ENCODE measurements at places on chromosomes 13 and 19.

DNA sequence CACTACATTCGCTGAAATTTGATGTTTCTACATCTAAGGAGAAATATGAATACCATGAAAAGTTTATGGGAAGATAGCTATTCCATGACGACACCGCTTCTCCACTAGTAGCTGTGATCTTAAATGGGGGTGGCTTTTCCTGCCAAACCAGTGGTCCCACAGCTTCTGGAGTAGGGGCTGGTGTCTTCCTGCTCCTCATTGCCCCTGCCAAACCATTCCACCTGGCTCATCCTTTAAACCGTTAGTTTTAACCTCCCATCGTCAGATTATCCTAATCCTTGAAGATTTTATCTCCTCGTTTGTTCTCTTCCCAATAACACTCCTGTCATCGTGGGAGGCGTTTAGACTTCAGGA lies 568 bp upstream of the ZNF230 start:
- no peak for DNase-seq

DNA sequence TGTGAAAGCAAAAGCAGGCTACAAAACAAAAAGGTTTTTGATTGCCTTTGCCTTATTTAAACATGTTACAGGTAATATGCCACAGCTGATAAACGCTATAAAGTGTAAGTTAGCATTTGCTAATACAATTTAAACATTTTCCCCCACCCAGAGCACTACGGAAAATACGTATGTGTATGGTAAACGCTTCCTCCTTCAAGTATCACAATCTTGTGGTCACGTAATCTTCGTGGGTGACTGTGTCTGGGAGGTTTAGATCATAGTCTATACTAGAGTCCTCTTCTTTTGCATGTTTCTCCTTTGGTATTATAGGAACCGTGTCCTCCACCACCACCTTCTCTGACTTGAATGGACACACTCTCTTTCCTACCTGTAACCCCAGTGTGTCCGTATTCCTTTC lies 38.1 kb upstream of the POSTN start:
- no peak for DNase-seq

DNA sequence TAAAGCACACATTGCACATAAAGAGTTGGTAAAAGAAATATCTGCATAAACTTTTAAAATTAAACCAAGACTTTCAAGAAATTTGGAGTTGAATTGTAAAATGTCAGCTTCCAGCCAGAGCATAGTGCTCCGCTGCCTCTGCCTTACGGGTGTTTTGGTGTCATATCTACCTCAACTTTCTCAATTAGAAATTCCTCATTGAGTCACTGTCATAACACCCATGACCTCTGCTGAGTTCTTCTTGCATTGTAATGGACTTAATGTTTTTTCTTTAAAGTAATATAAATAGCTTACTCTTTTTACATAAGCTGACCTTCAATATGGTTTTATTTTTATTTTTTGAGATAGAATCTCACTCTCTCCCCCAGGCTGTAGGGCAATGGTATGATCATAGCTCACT lies 551.0 kb upstream of the NBEA start:
- DNase-seq: no peak

DNA sequence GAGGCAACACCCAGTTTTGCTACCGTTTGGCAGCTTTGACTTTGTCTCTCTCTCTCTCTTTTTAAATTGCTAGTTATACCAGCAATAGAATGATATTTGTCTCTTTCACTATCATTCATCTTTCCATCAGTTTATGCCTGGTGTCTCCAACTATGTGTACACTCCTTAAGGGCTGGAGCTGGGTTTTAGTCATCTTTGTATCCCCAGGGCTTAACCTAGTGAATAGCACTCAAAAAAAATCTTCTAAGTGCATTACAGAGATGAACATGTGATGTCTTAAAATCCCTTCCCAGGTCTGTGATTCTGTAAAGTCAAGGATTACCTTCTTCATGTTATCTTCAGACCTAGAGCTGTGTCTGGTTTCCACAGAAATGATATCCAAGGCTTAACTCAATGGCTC lies 7.8 kb upstream of the UBL3 start:
- DNase-seq: no peak

- no peak for DNase-seq
These were observed 71.7 kb downstream of the POSTN start for GRCh38 chr13:37526710-37527473.

- DNase-seq: no peak
These were observed 60.7 kb downstream of the DOCK9 start for GRCh38 chr13:98917116-98917515.

DNA sequence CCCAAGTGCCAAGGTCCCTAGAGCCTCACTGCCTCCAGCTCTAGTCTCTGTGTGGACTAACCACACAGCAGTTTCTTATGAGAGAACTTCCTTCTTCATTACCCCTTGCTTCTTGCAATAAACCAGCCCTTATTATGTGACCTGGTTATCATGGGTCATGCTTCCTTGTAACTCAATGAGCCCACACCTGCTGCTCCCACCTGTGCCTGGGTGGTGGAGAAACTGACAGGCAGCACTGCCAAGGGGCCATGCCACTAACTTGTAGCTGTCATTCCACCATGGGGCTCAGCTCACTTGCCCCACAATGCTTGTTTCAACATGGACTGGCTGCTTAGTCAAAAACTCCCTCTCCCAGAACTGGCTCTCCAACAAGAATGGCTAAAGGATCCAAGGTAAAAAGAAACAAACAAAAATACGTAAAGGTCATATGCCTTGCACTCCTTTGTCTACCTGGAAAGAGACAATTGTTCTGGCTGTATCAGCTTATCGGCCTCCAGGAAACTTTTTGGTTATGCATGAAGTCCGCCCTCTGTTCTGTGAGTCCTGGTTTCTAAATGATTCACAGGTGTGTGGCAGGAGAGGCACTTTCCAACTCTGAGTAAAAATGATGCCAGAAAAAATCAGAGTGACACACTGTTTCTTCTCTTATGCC lies 446.4 kb downstream of the COG6 start:
- DNase-seq: no peak

DNA sequence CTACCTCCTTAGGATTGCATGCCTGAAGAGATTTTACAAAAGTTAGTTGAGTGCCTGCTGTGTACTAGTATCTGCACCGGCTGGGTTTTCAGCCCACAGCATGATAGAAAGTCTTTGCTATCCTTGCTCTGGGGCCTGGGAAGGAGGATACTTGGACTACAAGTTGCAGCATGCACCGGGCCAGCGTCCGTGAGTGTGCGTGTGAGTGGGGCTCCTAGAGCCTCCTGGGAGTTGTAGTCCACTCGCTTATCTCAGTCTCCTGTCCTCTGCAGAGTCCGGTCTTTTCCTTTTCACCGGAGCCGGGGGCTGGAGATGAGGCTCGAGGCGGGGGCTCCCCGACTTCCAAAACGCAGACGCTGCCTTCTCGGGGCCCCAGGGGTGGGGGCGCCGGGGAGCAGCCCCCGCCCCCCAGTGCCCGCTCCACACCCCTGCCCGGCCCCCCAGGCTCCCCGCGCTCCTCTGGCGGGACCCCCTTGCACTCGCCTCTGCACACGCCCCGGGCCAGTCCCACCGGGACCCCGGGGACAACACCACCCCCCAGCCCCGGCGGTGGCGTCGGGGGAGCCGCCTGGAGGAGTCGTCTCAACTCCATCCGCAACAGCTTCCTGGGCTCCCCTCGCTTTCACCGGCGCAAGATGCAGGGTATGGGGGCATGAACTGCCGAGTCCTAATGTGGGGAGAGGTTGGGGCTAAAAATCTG lies 20.6 kb downstream of the BRSK1 start:
- no peak for DNase-seq

GRCh38 chr13:45332036-45332830 lies 8.8 kb downstream of the TPT1 start:
- DNase-seq: no peak

DNA sequence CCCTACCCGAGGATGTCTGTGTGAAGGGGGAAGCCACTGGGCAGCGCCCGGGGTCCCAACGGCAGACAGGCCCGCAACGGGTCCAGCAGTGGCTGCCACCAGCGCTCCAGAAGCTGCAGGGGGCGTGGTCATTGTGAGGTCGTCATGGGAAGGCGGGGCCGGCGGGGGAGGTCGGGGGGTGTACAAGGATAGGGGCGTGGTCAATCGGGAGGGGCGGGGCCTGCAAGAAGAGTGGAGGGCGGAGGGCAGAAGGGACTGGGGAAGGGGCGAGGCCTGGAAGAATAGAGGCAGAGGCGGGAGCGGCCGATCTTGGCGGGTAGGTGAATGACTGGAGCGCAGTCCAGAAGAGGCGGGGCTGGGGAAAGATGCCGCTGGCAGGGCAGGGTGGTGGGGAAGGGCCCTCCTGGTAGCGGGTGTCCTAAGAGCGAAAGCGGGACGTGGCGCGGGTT lies 4.4 kb downstream of the FUZ start:
- DNase-seq: peak; percentile 13

GRCh38 chr13:57673197-57673596 lies 41.7 kb downstream of the PCDH17 start:
- DNase-seq: no peak

- no peak for DNase-seq
These were observed 18.0 kb downstream of the ZNF91 start for GRCh38 chr19:23377276-23377675.

DNA sequence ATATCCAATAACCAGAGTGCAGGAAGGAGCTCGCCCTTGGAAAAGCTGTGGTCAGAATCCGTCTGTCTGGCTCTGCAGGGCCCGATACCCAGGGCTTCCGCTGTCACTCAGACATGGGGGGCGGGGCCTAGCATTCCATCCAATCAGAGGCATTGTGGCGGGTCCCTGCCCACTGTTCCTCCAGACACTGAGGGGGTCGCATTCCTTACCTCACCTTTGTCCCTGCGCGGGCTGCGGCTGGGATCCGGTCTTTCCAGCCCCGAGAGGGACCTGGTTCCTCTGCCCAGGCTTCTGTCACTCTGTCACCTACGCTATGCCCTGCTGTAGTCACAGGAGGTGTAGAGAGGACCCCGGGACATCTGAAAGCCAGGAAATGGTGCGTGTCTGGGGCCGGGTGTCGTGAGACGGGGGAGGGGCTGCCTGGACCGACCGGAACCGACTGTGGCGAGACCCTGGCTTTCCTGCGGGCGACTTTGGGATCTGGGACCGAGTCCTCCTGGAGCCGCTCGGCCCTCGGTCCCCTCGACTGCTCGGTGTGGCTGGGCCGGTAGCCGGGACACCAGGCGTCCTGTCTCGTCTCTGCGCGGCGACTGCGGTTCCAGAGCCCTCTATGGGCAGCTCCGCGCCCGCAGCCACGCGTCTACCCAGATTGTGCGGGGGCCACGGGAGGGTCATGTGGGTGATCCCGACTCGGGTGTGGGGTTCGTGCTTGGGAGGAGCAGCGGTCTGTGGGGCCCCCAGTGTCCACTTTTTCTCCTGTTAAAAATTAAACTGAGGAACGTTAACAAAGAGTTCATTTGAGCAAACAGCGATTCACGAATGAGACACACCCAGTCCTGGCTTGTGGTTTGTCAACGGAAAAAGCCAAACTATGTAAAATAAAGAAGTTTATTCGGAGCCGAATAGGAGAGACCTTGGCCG lies at the start of gene ZNF69:
Gene ZNF69 (plus strand): TSS at position 172 of the 921 bp plus-strand sequence. CDS start 142 bp downstream, at position 314.
- no peak for DNase-seq

GRCh38 chr13:20270163-20270865 lies 38.2 kb upstream of the GJB6 start:
- no peak for DNase-seq

DNA sequence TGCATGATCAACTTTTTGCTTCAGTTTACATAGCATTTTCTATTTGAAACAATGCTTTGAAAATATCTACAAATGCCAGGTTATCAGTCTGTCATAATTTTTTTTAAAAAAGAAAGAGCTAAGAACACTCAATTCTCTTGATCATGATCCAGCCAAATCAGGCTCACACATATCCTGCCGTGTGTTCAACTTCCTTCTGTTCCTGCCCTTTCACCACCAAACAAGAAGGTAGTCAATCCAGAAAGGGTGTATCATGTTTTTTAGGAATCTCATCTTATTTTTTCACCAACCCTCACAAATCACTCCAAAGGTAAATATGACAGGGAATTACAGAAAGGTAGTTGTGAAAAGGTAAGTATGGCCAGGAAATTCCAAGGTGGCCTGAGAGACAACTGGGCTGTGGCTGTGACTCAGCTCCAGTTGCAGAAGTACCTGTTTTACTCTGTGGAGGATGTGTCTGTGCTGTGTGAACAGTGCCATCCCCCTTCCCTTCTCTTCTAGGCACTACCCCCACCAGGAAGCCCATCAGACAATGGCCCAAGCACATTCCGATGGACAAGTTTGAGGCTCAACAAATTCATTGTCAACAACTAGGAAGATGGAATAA lies 138.8 kb upstream of the GJB6 start:
- no peak for DNase-seq

GRCh38 chr13:98155475-98156109 lies 12.7 kb downstream of the FARP1 start:
- no peak for DNase-seq

GRCh38 chr13:76833441-76833954 lies 52.7 kb downstream of the KCTD12 start:
- no peak for DNase-seq

DNA sequence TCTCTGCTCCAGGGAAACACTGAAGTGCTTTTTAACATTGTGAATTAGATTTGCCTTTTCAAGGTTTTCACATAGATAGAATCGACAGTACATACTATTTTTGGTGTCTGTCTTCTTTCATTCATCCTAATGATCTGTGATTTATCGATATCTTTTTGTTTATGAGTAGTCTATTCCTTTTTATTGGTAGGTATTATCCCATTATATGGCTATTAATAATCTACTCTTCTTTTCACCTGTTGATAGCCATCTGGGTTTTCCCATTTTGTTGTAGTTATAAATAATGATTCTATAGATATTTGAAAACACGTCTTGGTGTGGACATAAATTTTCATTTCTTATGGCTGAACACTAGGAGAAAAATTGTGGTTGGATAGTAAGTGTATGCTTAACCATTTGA lies 262.6 kb downstream of the MAB21L1 start:
- no peak for DNase-seq

DNA sequence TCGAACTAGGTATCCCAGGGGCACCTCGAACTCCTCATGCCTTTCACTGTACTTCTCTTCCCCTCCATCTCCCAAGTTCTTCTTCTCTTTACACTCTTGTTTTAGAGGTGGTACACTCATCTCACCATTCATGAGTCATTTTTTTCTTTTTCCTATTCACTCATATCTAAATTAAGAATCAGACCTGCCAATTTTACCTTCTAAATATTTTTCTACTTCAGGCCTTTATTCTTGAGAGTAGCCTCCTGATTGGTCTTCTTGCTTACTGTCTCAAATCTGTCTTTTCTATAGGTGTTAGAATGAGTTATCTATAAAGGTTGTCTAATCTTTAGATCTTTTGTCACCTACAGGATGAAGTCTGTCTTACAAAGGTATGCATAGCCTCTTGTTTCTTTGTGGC lies 20.7 kb downstream of the TDRD3 start:
- DNase-seq: no peak

All from NCI-H1417 treated with DMSO at 0.1 percent for 48 hours (cell line).